ENCODE measurements at places on chromosomes 3 and 15.

DNA sequence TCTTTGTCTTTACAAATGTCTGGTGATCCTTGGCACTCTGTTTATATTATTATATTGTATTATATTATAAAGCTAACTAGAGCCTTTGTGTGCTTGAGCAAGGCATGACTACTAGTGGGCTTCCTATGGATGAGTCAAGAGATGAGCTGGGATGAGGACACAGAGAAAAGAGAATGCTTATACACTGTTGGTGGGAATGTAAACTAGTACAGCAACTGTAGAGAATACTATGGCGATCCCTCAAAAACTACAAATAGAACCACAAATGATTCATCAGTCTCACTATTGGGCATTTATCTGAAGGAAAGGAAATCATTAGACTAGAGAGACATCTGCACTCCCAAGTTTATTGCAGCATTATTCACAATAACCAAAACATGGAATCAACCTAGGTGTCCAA lies 40.8 kb upstream of the MED12L start:
- DNase-seq, result no peak

DNA sequence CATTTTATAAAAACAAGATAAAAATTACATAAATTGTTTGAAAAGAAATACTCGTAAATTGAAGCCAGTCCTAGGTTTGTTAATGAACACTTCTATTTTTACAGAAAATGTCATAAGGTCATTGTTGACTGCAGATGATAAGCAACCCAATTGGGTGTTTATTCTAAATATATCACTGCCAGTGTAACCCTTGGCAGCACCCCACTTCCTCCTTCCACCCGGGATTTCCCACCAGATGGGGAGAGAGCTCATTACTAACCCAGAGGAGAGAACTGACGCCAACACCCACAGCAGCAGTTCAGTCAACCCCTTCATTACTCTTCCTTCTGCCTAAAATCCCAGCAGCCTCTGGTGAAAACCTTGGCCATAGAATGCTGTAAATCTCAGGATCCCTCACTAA lies 307.6 kb downstream of the GAP43 start:
- DNase-seq, result no peak

DNA sequence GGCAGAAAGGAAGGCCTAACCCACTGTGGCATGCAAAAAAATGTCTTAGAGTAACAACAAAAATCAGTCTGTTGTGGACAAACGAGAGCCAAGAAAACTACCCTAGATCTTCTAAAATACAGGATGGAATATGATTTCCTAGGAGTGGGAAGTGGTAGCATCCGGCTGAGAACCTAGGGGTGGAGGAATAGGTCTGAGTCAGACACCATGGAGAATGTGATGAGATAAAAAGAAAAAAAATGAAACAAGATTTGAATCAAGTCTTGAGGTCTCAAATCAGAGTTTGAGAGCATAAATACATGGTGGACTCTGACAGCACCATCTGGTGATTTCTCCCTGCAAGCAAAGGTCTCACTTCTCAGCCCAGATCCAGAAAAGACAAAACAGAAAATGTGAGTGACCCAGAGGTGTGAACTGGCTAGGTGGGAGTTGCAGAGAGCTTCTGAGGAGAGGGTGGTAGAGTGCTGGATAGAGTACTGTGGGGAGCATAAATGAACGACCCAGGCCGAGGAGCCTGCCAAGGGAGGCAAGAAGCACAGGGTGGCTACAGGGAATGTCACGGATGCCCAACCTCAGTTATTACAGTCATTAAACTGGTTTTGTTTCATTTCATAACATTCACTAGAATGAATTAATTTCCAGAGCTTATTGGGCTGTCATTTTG lies 27.6 kb upstream of the VEPH1 start:
- DNase-seq, result no peak

- DNase-seq, result no peak
Measured at GRCh38 chr3:165466856-165467255, 270.7 kb upstream of the SLITRK3 start.

DNA sequence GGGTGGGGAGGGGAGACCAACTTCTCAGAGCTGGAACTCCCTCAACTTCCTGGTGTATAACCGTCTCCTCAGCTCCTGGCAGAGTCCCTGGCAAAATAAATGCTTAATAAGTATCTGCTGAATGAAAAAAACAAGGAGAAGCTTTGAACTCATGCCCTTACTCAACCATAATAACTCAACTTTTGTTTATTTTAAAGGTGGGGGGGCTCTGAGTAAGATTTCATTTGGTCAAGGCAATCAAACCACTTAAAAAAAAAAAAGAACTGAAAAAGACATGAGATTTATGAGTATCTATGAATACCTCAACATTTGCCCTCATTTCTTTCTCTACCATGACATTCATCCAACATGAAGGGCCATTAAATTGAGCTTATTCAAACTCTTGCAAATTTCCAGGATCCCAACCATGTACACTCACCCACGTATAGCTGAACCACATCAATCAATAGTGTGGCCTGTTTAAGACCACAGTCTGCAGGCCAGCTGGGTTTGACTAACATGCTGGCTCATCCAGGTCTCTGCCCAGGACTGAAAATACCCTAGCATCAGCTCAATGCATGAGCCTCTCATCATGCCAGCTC lies 157.9 kb downstream of the FOXP1 start:
- DNase-seq, result no peak

- DNase-seq, result no peak
Measured at GRCh38 chr3:99240700-99241099, 339.2 kb upstream of the DCBLD2 start.

DNA sequence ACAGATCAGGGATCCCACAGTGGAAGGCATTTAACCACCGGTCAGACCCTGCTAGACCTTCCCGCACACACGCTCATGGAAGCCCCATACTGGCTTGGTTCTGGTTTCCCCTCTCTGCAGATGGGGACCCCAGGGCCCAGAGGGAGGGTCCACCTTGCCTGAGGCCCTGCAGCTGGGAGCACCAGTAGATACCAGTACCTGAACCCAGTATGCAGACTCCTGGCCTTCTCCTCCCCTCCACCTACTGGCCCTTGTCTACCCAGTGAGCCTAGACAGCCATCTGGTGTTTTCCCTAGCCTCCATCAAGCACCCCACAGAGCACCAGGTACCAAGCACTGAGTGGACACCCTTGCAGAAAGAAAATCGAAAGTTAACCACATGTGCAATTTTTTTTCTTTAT lies 65.1 kb downstream of the MEGF11 start:
- DNase-seq, result no peak

- no peak for DNase-seq
Measured at GRCh38 chr3:117898722-117899522, 1135.7 kb downstream of the IGSF11 start.

GRCh38 chr15:77921664-77922063 lies 155.8 kb downstream of the TBC1D2B start:
- DNase-seq, result no peak

- DNase-seq, result no peak
Measured at GRCh38 chr3:59052803-59053411, 3.1 kb upstream of the CFAP20DC start.

GRCh38 chr3:143314251-143315093 lies 194.9 kb downstream of the CHST2 start:
- DNase-seq, result no peak

- DNase-seq, result no peak
Measured at GRCh38 chr15:101380146-101380545, 85.1 kb upstream of the SNRPA1 start.

GRCh38 chr3:71041371-71041770 lies 542.2 kb downstream of the FOXP1 start:
- DNase-seq, result no peak

DNA sequence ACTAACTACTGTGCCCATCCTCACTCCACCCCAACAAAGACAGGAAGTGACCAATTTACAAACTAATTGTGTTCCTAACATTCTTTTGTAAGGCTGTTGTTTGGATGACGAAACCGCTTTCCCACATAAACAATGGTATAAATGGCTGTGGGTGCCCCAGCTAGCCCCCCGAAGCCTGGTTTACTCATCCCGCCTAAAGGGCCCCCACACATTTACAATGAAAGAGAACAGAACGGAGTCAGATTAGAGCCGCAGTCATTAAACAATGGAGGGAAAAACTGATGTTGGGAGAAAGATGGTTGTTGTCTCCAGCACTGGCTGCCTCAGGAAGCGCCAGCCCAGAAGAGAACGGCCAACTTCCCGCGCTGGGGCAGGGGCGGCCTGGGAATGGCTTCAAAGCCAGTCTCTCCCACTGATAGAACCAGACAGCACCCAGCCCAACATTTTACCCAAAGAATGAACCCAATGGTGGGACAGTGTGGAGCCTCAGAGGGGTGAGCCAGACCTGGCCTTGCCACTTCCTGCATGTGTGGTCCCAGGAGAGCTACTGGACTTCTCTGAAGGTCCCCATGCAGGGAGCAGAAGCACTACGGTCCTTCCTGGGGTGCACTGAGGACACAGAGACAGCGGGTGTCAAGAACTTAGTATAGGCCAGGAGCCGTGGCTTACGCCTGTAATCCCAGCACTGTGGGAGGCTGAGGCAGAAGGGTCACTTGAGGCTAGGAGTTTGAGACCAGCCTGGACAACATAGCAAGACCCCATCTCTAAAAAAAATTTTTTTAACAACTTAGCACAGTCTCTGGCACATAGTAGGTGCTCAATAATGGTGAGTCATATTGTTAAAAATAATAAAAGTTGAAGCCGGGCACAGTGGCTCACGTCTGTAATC lies 75.8 kb upstream of the GATA2 start:
- DNase-seq, result no peak

GRCh38 chr3:114721209-114721608 lies 425.9 kb downstream of the ZBTB20 start:
- DNase-seq, result no peak

DNA sequence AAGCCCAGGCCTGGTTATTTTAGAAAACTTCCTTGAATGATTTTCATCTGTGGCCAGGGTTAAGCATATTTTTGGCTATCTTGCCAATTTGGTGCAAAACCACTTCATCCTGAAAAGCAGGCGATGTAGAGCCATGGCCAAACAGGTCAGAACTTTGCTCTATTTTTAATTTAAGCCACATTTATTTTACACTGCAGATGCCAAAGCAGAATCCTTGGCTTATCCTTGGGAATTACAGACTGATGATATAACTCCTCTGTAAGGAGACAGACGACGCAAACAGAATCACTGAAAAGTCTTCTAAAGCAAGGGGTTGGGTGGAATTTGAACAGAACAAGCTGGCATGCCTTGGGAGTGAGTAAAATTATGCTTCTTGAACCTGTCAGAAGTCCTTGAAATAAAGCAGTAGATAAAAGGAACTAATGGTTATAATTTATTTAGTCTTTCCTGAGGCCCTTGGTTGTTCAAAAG lies 121.9 kb downstream of the CHST2 start:
- no peak for DNase-seq

DNA sequence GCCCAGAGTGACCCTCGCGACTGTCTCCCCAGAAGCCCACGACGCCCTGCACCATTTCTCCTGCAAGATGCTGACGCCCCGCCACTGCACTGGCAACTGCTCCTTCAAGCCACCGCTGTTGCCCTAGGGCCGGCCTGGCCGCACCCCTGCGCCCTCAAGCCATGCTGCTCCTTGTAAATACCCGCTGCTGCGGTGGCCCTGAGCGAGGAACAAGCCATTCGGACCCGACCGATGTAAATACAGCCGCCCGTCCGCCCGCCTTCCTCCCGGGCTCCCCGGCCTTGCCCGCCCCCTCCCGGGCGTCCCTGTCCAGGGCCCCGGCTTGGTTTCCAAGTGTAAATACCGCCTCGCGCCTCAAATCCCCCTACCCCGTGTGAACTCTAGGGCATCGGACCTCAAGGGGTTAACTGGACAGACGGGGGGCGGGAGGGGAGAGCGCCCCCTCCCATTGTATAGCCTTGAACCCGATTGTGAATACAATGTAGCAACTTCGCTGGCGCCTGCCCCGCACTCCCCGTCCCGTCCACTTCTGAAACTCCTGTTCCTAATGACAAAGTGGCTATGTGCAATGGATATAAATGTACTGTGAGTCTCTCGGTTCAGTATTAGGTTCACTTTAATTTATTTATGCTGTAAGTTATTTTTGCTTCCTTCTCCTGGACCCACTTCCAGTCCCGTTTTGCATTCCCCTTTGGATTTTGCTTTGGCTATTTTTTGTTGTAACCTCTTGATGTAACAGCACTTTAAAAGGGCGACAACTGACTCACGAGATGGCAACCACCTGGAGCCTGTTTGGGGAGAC lies 5.9 kb downstream of the RNU6-1 start:
- no peak for DNase-seq

DNA sequence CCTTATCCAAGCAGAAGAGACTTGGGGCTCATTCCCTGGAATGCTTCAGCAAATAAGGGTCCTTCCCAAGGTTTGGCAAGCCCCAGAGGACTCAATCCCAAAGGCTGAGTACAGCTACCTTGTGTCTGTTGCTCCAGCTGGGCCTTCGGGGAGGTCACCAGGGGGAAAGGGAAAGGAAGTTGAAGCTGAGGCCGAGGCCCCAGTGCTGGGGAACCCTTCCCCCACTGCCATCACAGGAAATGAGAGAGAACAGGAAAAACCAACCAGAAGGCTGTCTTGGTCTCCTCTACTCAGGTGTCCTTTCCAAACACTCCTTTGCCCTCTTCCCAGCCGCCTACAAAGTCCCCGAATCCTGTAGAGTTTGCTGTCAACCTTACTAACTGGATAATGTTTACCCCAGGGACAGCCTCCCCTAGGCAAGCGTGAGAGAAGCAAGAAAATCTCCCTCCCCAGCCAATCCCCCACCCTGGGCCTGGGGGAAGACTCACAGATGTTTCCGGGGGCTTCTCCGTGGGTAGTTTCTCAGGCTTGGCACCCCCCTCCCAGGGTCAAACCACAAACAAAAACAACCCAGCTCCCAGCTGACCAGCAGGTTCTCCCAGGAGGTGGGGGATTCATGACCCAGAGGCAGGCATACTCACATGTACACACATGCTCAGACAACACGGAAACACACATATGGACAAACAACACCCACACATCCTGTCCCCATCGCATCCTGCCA lies 5.5 kb downstream of the CSRNP1 start:
- DNase-seq, result no peak

GRCh38 chr3:1190569-1190968 lies 97.7 kb downstream of the CNTN6 start:
- DNase-seq, result no peak

GRCh38 chr3:128392818-128393544 lies 73.7 kb downstream of the DNAJB8 start:
- DNase-seq, result peak; percentile 12

DNA sequence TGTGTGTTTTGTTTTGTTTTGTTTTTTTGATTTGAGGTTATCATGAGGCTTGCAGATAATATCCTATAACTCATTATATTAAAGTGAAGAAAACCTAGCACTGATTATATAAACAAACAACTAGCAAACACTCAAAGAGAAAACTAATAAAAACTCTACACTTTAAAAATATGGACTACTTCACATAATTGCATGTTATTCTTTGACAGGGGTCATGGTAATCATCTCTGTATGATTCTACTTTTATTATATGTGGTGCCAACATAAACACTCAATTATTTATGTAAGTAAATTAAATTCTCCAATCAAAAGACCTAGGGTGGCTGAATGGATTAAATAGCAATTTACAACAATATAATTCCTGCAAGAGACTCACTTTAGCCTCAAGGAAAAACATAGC lies 44.6 kb upstream of the P3H2 start:
- no peak for DNase-seq

GRCh38 chr3:72375237-72376076 lies 472.8 kb downstream of the SHQ1 start:
- DNase-seq, result no peak

Measured in NCI-H2171 (cell line).